ENCODE measurements at places on chromosomes 6 and 20.
A peak's percentile ranks its signal among the peaks of the same experiment; 100 is the strongest.

GRCh38 chr6:13248053-13248452 lies 80.3 kb downstream of the TBC1D7 start:
- DNase-seq, result peak; percentile 50

- DNase-seq, result no peak
Observed at GRCh38 chr6:73139681-73140383, 85.5 kb downstream of the KHDC1L start.

- DNase-seq, result no peak
Observed at GRCh38 chr20:46083531-46084061, 6.2 kb downstream of the NCOA5 start.

DNA sequence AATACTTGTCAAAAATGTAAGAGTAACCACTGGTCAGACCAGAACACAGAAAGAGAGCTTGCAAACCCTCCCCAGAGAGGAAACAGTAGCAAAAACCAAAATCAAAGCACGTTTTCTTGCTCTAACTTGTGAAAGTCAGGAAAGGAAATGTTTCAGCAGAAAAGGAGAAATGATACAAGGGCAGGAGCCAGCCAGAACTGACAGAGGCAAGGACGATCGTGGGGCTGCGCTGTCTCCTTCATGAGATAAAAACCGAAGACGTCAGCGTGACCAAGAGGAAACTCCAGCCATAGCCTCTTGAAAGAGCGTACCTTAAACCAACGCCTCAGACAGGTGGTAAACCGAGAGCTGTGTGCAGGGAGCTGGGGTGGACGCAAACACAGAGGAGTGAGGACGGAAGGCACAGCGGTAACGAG lies 27.5 kb downstream of the LAMA5 start:
- DNase-seq, result no peak

GRCh38 chr6:38012573-38012972 lies 193.0 kb downstream of the ZFAND3 start:
- DNase-seq, result no peak

GRCh38 chr6:44681761-44682160 lies 294.3 kb downstream of the CDC5L start:
- no peak for DNase-seq

DNA sequence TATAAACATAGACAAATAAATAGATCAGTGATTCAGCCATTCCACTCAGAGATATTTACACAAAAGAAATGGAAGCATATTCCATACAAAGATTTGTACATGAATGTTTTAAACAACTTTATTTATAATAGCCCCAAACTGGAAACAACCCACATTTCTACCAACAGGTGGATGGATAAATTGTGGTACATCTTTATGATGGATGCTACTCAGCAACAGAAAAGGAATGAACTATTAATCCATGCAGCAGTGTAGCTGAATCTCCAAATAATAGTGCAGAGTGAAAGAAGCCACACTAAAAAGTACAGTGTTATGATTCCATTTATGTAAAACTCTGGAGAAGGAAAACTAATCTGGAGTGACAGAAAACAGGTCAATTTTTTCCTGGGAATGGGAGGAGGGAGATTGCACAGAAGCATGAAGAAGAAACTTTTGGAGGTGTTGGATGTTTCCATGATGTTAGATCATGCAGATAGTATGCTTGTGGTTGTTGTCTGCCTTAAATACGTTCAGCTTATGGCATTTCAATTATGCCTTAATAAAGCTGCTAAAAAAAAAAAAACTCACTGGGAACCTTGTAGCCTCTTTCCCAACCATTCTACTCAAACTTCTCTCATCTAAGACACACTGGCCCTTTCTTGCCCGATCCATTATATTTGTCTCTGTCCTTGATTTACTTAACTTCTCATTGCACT lies 100.9 kb downstream of the PPP1R14C start:
- DNase-seq, result no peak

GRCh38 chr6:45990162-45990561 lies 25.5 kb downstream of the CLIC5 start:
- DNase-seq, result no peak

DNA sequence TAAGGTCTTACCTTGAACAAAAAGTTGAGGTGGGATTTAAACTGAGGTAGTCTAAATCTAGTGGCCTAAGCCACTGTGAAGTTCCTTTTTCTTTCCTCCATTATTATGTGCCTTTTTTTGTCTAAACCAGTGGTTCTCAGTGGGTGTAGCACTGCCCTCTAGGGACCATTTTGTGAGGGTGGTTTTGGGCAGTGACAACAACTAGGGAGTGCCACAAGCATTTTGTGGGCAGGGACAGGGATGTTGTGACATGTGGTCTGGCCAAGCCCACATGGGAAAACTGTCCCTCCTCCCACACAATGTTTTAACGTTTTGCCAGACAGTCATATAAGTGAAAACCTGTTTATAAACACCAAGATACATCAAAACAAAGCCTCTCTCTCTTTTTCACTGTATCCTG lies 899.4 kb upstream of the FLRT3 start:
- DNase-seq, result peak; percentile 24

GRCh38 chr6:26223650-26224546 lies 136.7 kb downstream of the HFE start:
- DNase-seq, result peak; percentile 84

- no peak for DNase-seq
Observed at GRCh38 chr6:170128346-170128745, 162.5 kb downstream of the DLL1 start.

DNA sequence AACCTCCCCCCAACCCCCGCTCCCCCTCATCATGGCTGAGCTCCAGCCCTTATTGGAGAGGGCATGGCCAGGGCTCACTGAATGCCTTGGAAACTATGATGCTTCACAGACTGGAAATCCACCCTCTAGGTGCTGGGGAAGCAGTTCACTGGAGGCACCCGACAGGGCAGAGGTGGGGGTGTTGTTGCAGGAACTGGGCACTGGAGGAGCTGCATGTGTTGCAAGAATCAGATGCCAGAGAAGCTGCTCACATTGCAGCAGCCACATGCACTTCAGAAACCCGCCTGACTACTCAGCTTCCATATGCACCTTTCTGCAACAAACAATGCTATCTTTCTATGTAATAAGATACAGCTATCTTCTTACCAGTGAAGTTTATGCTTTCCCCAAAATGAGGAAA lies 7.9 kb upstream of the TBPL1 start:
- no peak for DNase-seq

- DNase-seq, result no peak
Observed at GRCh38 chr20:37336369-37337207, 9.4 kb upstream of the SRC start.

- no peak for DNase-seq
Observed at GRCh38 chr20:2899243-2899642, 26.0 kb downstream of the PTPRA start.

- no peak for DNase-seq
Observed at GRCh38 chr20:40966103-40966502, 62.5 kb upstream of the TOP1 start.

GRCh38 chr20:18728870-18729224 lies 84.7 kb upstream of the SCP2D1 start:
- DNase-seq, result no peak

DNA sequence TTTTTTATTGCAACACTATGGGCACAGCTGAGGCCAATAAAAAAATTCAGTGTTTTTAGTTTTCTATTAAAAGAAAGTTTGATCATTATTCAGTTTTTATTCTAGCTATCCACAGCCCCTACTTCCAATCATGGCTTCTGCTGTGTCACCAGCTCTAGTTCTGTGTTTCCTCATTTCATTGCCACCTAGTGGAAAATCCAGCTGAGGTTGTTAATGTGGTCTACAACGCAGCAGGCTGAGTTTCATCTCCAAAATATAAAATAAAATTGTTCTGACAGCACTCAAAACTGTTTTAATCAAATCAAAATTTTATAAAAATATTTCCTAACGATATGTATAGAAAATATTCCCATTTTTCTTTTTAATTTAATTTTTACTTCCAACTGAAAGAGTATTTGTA lies 13.6 kb downstream of the COL9A1 start:
- no peak for DNase-seq

DNA sequence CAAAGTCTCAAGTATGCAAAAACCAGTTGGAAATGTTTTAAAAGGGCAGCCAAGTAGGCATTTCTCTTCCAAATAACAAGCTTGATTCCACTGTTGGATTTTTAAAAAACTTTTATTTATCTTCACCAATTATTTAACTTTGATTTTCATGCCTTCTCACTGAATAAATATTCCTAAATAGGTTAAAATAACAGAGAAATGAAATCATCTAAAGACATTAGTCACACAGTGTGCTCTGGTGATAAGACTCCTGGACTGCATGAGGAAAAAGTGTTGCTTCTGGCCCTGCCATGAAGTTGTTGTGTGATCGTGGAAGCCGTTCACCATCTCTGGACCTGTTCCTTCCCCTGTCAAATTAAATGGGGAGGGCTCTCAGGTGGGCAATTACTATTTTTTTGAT lies 33.8 kb upstream of the IGF2R start:
- DNase-seq, result no peak

DNA sequence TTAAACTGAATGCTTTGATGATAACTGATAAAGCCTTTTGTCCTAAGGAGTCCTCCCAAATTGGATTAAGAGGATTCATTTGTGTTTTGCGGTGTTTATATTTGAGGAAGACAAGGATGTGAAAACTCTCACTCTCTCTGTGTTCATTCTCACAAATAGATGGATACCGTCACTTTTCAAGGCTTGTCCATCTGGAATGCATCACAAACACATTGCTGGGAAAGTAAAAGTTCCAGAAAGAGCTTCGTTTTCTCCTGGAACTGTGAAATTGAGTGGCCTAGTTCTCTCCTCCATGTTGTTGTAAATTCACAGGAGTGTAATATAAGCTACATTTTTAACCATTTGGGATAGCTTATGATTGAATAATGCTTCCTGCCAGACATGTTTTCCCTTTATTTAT lies 581.6 kb upstream of the FLRT3 start:
- DNase-seq, result no peak

- no peak for DNase-seq
Observed at GRCh38 chr6:133891927-133892812, 3.3 kb downstream of the TCF21 start.

DNA sequence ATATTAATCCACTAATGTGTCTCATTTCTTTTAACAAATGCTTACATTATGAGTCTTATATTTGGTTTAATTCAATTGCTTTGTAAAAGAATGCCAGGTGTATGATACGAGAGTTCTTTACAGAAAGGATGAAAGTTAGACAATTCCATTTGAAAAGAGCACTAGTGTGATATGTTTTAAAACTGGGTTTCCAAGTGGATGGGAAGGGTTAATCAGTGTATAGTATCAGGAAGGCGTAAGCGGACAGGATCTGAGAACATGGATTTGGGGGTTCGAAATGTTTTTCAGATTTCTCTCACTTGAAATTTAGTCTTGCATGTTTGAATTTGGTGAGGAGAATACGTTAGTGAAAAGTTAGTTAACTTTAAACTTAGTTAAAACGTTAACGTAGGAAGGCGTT lies 2.6 kb downstream of the FOXO3 start:
- no peak for DNase-seq

DNA sequence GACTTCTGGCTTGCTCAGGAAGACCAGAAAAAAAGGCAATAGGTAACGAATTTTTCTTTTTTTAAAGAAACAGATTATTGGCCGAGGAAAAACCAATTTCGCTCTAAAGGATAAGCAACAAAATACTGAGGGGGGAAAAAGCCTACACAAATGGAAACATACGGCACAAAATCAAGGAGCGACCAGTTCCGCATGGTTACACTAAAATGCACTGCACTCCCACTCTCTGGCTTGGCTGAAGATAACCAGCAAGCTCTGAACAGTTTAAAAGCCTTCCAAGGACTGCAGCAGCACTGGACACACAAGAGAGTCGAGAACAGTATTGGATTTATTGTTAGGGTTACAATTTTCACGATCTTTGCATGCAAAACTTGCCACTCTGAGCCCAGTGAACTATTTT lies 881 bp upstream of the MAP7 start:
- no peak for DNase-seq

DNA sequence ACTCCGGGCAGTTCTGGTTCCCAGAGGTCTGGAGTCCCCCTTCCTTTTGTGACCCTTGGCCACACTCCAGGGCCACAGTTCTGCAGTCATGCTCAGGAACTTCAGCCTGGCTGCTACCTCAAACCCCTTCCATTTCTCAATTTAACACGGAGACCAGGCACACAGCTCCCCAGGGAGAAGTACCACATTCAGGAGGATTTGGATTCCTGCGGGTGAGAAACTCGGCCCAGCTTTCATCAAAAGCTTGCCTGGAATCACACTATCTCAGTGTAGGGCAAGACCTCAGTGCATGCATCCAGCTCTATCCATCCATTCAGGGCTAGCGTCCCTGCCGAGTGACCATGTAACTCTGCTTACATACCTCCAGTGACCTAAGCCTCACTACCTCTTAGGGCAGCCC lies 16.8 kb upstream of the IP6K3 start:
- DNase-seq, result no peak

GRCh38 chr6:144305985-144306384 lies 20.9 kb downstream of the UTRN start:
- no peak for DNase-seq

DNA sequence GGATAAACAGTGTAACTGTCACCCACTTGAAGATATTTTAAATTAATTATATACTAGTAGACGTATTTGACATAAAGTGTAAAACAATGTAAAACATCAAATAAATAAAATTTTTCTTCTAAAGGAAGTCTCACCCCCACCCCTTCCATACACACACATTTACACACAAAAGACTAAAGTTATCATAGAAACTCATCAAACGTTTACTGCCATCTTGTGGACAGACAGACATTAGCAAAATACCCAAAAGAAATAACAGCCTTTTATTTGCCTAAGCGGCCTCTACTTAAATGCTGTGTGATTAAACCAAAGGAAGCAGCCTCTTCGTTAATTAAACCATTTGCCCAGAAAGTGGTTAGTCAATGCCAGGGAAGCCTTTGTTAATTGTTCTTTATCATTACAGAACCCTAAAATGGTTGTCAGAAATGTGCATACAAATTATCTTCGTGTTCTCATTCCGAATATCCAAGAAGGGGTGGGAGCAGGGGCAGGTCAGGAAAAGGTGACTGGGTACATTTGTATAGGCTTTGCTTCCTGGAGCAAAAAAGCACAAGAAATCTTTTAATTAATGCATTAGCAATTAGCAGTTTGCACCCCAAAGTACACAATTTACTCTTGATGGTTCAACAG lies 176.2 kb upstream of the SASH1 start:
- DNase-seq, result no peak

DNA sequence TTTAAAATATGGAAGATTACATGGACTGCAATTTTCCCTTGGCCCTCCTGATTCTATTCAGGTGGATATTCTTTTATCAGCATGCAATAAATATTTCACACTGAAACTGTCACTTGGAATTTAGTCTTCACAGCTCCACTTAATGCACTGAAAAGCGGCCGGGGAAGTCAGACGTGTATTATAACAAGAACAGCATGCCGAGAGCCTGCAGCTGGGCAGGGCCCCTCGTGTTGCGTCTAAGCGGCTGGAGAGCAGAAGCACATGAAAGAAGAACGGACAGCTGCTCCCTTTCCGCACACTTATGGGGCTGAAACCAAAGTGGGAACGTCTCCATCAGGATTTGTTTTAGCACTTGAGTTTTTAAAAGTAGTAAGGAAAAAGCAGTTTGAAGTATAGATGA lies 57.2 kb downstream of the LYRM4 start:
- DNase-seq, result no peak

GRCh38 chr6:120774275-120774674 lies 560.0 kb downstream of the TBC1D32 start:
- no peak for DNase-seq

GRCh38 chr6:116836606-116837342 lies 7.9 kb upstream of the GPRC6A start:
- DNase-seq, result no peak
